ENCODE measurements at places on chromosomes 12 and 14. TPM values are rescaled to one million over a fixed set of nuclear protein-coding genes. Genes with fewer than 3 reads are reported as not detected.

The SIRT4 gene
- total RNA-seq = 5.6 TPM

The PPFIBP1 gene
- 21.6 TPM for total RNA-seq

The LRTM2 gene
- not detected for total RNA-seq

The CD163 gene
- not detected for total RNA-seq

The SLC7A8 gene
- 4.6 TPM for total RNA-seq

The RFX4 gene
- total RNA-seq = not detected

The TAS2R19 gene
- not detected for total RNA-seq

The GPR84 gene
- total RNA-seq = 0.13 TPM

The ZDHHC22 gene
- not detected for total RNA-seq

The ADAMTS20 gene
- 0.24 TPM for total RNA-seq

The BLOC1S1 gene
- total RNA-seq = 141 TPM

The NGB gene
- not detected for total RNA-seq

The AVPR1A gene
- not detected for total RNA-seq

The CFAP54 gene
- total RNA-seq = 2.6 TPM

The DPY19L2 gene
- total RNA-seq = 1.8 TPM

The KCNH5 gene
- total RNA-seq = 0.24 TPM

The SBNO1 gene
- 19.0 TPM for total RNA-seq

The LRRK2 gene
- total RNA-seq = 1.6 TPM

The IFNG-AS1 gene
- not detected for total RNA-seq

Data from epithelial cell of alveolus of lung (primary cell).